ENCODE measurements at places on chromosomes 12 and 14. TPM values are rescaled to one million over a fixed set of nuclear protein-coding genes. Genes with fewer than 3 reads are reported as not detected.

GRCh38 chr12:52687497-52688385 lies 7.5 kb upstream of the KRT1 start:
- no peak for DNase-seq

GRCh38 chr12:49225576-49226166 lies 36.8 kb upstream of the TUBA1A start:
- DNase-seq = no peak

GRCh38 chr12:132342251-132343227 lies 13.2 kb upstream of the GALNT9 start:
- no peak for DNase-seq

DNA sequence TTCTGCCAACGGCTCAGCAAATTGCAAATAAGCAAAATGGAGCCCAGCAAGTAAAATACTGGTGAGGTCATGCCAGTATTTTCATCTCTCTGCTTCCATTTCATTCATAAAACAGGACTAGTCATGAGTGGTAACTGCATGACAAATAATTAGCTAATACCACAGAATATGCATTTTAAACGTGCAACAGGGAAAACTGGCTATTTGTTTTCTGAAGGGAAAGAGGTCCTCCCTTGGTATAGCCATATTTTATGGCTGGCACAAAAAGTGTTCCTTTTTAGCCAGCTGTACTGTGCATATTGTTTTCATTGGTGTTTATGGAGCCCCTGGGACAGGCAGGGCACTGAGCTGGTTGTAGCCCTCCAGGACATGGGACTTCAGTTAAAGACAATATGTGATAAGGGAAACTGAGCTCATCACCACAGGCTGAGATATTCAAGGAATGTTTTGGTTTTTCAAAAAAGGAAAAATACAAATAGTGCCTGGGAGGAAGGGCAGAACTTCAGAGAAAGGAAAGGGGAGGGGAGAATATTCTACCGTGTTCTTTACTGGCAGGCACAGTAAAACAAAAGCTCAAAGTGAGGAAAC lies 26.1 kb upstream of the FOXN3 start:
- no peak for DNase-seq

GRCh38 chr12:71639341-71639760 lies 24.3 kb downstream of the ZFC3H1 start:
- no peak for DNase-seq

- no peak for DNase-seq
Observed at GRCh38 chr12:33438851-33439586, 600 bp downstream of the SYT10 start.

Gene SLCO1C1
- not detected for total RNA-seq
